Fibroblast of the conjunctiva (primary cell): ENCODE measurements at places on chromosomes 16 and 17.

DNA sequence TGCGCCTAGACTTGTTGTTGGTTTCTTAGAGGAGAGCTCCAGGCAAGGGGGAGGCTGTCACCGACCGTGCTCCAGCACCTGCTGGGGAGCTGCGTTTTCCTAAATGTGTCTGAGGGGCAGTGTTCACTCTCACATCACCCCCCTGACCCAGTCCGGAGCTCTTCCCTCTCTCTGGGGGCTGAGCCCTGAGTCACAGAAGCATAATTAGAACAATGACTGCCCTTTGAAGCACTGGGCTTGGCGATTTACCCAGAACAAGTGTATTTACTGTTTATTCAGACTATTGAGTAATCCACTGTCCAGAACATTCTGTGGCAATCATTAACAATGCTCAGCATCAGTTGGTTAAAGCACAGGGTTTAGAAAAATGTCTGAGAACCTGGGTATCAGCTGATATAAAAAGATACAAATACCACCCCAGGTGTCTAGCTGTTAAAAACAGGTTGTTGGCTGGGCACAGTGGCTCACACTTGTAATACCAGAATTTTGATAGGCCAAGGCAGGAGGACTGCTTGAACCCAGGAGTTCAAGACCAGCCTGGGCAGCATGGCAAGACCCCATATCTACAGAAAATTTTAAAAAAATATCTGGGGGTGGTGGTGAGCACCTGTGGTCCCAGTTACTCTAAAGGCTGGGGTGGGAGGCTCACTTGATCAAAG lies 8.1 kb downstream of the CES4A start:
- peak; percentile 84 for DNase-seq

DNA sequence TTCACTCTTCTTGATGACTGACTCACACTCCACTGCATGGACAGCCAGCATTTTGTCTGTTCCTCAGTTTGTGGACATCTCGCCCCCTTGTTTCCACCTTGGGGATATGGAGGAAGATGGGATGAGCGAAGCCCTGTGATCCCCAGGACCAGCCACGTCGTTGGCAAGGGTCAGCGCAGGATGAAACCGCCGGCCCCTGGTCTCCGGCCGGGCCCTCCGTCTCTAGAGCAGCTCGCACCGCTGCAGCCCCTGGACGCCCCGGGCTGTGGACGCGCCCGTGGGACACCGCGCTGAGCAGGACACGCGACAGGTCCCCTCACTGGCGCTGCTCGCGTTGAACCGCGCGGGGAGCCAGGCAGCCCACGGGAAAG lies 604 bp upstream of the ZC3H18 start:
- DNase-seq, result no peak

GRCh38 chr16:30369091-30369937 lies 980 bp downstream of the TBC1D10B start:
- no peak for DNase-seq

DNA sequence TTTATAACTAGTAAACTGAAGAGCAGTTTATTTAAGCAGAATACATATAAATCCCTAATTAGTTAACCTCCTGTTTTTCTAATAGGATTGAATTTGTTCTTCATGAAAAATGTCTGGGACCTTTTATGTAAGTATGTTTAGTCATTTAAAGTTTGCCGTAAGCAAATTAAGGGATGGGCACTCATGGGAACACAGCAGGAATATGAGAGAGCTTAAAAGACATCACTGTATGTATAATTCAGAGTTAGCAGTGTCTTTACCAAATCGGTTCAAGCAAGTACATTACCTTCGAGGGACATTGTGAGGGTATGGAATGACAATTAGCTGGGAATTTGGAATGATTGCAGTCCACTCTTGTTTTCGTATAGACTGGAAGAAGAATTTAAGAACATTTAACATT lies 17.7 kb upstream of the NETO2 start:
- DNase-seq, result no peak

GRCh38 chr17:47719411-47720152 lies 13.5 kb upstream of the TBX21 start:
- DNase-seq, result no peak

DNA sequence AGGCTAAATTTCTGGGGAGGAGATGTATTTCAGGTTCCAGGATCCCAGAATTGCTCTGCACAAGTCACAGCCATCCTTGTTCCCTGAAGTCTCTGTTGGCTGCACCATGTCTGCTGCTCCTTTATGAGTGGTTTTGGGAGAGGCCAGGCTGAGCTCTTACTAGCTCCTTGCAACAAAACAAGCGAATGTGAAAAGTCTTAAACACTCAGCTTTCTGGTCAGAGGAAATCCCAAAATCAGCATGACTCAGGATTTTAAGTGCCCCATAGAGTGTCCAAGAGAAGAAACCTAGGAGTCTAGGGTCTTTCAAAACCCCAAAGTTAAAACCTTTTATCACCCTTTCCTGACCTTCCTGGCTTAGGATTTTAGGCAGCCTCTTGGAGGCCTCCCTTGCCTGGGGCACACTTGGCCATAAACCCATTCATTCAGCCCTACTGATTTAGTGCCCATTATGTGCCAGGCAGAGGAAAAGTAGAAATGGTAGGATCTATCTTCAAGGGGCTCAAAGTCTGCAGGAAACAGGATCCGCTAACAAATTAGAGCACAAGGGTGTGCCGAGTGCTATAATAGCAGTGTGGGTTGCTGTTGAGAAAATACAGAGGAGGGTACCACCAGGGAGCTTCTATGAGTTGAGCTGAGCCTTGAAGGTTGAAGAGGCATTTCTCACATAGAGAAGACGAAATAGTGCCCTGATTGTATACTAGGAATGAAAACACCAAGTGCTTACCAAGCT lies 36.9 kb downstream of the SOST start:
- DNase-seq, result no peak

- no peak for DNase-seq
These were observed 25.8 kb upstream of the CPNE2 start for GRCh38 chr16:57066625-57067024.

DNA sequence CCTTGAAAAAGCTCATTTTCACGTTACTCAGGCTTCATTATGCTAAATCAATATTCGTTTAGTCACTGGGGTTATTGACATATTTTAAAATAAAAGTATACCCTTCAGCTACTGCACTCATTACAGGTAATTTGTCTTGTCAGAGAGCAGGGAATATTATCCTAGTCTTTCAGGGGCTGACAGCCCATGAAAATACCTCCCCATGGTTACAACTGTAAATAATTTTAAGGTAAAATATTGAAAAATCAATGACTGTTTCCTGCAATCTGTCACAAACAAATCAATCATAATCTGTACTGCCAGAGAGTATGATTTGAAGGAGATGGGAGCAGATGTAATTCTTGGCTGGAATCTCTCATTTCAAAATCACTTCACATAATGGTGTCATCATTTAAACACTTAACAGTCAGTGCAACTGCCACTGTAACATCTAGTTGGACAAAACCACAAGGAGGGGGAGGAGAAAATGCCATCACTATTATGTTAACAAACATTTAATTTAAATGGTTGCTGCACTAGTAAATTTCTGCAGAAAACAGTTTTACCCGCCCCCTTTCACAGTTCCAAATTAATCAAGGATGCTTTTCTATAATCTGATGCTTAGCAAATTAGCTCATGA lies 9.3 kb upstream of the IRX5 start:
- no peak for DNase-seq

DNA sequence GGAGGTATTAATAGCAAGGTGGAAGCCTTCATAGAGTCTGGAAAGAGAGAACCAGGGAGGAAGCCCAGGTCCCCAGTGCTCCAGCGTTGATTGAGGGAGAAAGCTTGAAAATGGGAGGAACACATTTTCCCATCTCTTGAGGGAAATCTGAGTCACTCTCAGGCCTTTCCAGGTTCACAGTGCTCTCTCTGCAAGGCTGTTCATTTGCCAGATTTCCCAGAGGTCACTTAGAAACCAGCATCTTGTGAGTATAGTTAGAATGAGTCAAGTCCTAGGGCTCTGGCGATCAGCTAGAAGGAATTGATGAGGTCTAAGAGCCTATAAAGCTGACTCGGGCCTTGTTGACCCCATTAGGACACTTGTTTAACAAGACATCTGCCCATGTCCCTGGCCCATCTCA lies 17.7 kb upstream of the ZNF594 start:
- DNase-seq, result no peak

- DNase-seq, result no peak
These were observed 8.5 kb upstream of the MYCBPAP start for GRCh38 chr17:50499721-50500120.

- no peak for DNase-seq
These were observed 9.6 kb downstream of the IFT140 start for GRCh38 chr16:1602285-1602684.

DNA sequence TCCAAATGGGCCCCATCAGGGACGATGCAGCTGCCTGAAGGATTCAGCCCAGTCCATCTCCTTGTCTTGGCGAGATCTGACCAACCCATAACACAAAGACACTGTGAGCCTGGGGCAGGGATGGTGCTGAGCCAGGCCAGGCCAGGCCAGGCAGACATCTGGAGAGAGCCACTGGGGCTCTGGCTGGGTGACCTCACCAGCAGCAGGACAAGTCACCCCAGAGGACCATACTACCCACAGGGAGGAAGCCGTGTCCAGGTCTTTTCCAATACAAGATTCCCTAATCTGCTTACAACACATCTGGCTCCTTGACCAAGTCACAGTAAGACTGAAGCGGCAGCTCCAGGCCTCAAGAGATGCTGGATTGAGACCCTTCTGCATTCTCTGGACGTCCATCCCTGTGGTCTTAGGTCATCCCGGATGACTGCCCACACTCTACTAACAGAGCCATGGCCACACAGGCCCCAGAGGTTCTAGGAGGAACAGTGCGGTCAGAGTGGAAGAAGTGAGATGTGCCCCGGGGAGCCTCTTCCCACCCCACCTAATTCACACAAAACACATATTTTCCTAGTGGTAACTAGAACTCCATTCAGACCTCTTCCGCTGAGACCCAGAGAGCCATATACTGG lies 81.8 kb upstream of the RCVRN start:
- no peak for DNase-seq

DNA sequence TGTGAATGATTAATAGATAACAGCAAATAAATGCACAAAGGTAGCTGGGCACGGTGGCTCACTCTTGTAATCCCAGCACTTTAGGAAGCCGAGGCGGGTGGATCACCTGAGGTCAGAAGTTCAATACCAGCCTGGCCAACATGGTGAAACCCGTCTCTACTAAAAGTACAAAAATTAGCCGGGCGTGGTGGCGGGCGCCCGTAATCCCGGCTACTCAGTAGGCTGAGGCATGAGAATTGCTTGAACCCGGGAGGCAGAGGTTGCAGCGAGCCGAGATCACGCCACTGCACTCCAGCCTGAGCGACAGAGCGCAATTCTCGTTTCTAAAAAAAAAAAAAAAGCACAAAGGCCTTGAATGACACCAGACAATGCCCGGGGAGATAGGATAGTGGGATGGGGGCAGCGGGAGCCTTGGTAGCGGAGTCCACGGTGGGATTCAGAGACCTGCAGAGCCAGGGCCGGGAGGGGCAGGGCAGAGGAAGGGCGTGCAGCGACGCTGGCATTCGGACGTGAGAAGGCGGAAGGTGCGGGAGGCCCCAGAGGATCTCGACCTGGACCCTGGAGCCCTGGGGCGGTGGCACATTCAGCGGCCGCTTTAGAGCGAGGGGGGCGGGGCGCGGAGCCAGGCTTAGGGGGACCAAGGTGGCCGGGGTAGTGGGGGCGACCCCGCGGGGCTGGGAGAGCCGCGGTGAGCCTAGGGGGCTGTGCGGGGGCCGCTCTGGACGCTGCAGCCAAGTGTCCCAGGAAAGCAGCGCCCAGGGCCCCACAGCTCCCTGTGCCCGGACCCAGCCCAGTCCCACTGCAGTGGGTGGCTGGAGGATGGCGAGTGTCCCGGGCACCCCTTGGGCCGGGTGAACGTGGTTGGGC lies 999 bp upstream of the FLYWCH2 start:
- DNase-seq, result no peak

GRCh38 chr16:51153577-51154031 lies 2.5 kb upstream of the SALL1 start:
- DNase-seq, result no peak

GRCh38 chr16:85645021-85645589 lies 32.0 kb downstream of the GSE1 start:
- DNase-seq, result no peak

- DNase-seq, result no peak
These were observed 612 bp downstream of the PSMD12 start for GRCh38 chr17:67365738-67366192.

DNA sequence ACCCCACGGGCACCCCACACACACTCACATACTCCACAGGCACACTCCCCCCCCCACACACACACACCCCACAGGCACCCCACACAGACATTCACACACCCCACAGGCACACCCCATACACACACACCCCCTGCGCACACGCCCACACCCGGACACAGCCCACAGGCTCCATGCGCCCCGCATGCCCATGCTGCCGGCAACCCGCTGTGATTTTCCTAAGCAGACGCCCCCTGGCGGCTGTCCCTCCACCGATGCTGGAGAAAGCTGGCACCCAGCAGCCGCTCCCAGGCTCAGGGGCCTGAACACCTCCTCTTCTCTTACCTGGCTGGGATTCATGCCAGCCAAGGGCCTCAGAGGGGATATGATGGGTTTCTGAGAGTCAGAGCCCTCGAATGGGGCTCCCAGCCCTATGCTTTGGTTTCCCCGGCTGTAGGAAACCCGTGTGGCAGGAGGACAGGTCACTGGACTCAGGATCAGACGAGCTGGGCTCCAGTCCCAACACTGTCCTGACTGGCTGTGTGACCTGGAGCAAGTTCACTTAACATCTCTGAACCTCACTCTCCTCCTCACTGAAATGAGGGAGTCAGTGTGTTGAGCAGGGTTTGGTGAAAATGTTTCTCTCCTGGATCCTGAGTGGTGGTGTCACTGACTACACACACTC lies 19.6 kb upstream of the TNFRSF13B start:
- peak; percentile 17 for DNase-seq

GRCh38 chr17:55295411-55296170 lies 30.8 kb downstream of the HLF start:
- DNase-seq, result no peak

DNA sequence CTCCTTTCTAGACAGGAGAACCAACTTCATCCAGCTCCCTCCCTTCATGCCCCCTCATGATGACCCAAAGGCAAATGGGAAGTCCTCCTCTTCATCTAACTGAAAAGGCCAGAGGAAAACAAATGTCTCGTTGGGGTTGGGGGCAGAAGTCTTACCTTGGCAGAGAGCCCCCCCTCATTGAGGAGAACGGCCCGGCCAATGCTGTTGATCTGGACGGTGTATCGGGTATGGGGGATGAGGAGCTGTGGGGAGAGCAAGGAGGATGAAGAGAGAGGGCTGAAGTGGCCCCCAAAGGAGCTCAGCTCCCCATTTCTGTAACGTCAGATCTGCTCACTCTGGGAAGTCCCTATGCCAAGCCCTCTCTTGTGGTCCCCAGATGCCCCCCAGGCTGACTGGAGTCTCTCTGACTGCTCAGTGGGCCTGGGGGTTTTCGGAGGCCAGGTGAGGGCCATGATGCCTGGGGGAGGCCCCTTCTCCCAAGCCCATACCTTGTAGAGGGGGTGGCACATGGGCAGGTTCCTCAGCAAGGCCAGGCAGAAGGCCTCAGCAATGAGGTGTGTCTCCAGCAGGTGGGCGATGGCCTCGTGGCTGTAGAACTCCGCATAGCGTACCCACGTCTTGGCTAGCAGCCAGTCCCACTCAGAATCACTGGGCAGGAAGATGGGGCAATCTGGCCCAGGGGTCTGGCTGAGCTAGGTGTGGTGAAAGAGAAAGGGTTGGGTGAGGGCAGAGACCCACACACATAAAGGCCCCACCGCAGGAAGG lies 10.8 kb downstream of the ALOX12B start:
- no peak for DNase-seq

GRCh38 chr16:31508706-31509195 lies 560 bp upstream of the RUSF1 start:
- peak; percentile 16 for DNase-seq

GRCh38 chr16:25030420-25031131 lies 15.4 kb upstream of the ARHGAP17 start:
- no peak for DNase-seq

GRCh38 chr17:48997103-48997826 lies at the start of gene IGF2BP1:
Gene IGF2BP1 (plus strand): TSS chr17:48997385. CDS start chr17:48997746, 361 bp downstream.
- no peak for DNase-seq
